ENCODE measurements at places on chromosomes 3 and 15. TPM values are rescaled to one million over a fixed set of nuclear protein-coding genes. Genes with fewer than 3 reads are reported as not detected.

The C15orf62 gene
- total RNA-seq: 1.2 TPM

The GMNC gene
- total RNA-seq: not detected

The SHQ1 gene
- 15.9 TPM for total RNA-seq

The C3orf22 gene
- total RNA-seq: not detected

The RBP2 gene
- not detected for total RNA-seq

The ALDH1A2 gene
- 2.7 TPM for total RNA-seq

The REC114 gene
- total RNA-seq: not detected

The GPR171 gene
- total RNA-seq: not detected

The CRYGS gene
- 0.48 TPM for total RNA-seq

The TM4SF1 gene
- 277 TPM for total RNA-seq

The SLC51A gene
- total RNA-seq: 0.24 TPM

The ZNF620 gene
- total RNA-seq: 0.64 TPM

The ACTC1 gene
- not detected for total RNA-seq

The TUBGCP5 gene
- total RNA-seq: 19.8 TPM

The MUSTN1 gene
- not detected for total RNA-seq

The CORO2B gene
- 1.7 TPM for total RNA-seq

The GNAT1 gene
- not detected for total RNA-seq

The BFSP2 gene
- total RNA-seq: not detected

The IL17RD gene
- 2.1 TPM for total RNA-seq

The PROK2 gene
- not detected for total RNA-seq

The PEX5L gene
- under 0.01 TPM for total RNA-seq

The GOLGA6L7 gene
- not detected for total RNA-seq

The IGSF10 gene
- under 0.01 TPM for total RNA-seq

The CTXN2 gene
- not detected for total RNA-seq

The SEMA3B gene
- total RNA-seq: 15.6 TPM

The CCDC80 gene
- total RNA-seq: 3.0 TPM

The TTLL13 gene
- total RNA-seq: not detected

The PLCB2 gene
- not detected for total RNA-seq

The RARB gene
- 0.96 TPM for total RNA-seq

The HRG gene
- not detected for total RNA-seq

The SPATA12 gene
- not detected for total RNA-seq

The NPAP1 gene
- not detected for total RNA-seq

The MKRN3 gene
- total RNA-seq: not detected

The CXCR6 gene
- not detected for total RNA-seq

The ITIH3 gene
- not detected for total RNA-seq

The FSIP1 gene
- 14.5 TPM for total RNA-seq

The PTPRG gene
- 14.7 TPM for total RNA-seq

The SIDT1 gene
- under 0.01 TPM for total RNA-seq

The P3H2 gene
- 9.0 TPM for total RNA-seq

The CRTC3 gene
- 7.2 TPM for total RNA-seq

The COL6A5 gene
- total RNA-seq: not detected

The C2CD4B gene
- total RNA-seq: not detected

The PLSCR4 gene
- 0.21 TPM for total RNA-seq

The MYL3 gene
- total RNA-seq: not detected

The FBXL22 gene
- total RNA-seq: not detected

The ZNF717 gene
- 12.8 TPM for total RNA-seq

The LMAN1L gene
- total RNA-seq: not detected

The ARL14 gene
- under 0.01 TPM for total RNA-seq

The SCAANT1 gene
- total RNA-seq: not detected

The TNFAIP8L3 gene
- 8.1 TPM for total RNA-seq

The AGBL1 gene
- total RNA-seq: not detected

The ATP13A5 gene
- not detected for total RNA-seq

The ZNF148 gene
- total RNA-seq: 24.1 TPM

The PSTPIP1 gene
- 0.72 TPM for total RNA-seq

The CLDN11 gene
- 7.5 TPM for total RNA-seq

The UNC13C gene
- 0.43 TPM for total RNA-seq

The HYAL3 gene
- total RNA-seq: 14.7 TPM

The TGM4 gene
- total RNA-seq: 0.48 TPM

The SH3GL3 gene
- 2.1 TPM for total RNA-seq

Data from tracheal epithelial cell (primary cell).